ENCODE measurements at places on chromosomes 7 and 10. TPM values are rescaled to one million over a fixed set of nuclear protein-coding genes. Genes with fewer than 3 reads are reported as not detected.

DNA sequence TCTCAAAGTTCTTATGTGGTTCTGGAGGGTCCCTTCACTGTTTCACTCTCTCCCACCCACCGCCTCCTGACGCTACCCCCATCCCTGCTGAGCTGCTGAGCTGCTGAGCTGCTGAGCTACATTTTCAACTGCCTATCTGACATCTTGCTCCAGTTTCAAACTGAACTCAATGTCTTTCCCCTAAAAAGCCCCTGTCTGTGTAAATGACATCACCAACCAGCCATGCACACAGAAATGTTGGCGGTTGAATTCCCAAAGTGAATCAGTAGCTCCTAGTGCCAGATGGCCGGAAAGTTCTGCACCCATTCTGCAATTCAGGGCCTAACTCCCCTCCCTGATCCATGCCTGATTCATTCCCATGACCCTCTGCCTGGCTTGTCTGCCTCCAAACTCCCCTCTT is 71.2 kb downstream of the WNT2 start:
- no peaks in the 10 kb centered on the region for H3K36me3 ChIP-seq
- H3K4me1 ChIP-seq, result peaks cover 26% of the 10 kb centered on the region
- no peak overlapping the region for H3K4me3 ChIP-seq
- DNase-seq, result peak; percentile 91
- no peaks in the 10 kb centered on the region for H3K27me3 ChIP-seq

DNA sequence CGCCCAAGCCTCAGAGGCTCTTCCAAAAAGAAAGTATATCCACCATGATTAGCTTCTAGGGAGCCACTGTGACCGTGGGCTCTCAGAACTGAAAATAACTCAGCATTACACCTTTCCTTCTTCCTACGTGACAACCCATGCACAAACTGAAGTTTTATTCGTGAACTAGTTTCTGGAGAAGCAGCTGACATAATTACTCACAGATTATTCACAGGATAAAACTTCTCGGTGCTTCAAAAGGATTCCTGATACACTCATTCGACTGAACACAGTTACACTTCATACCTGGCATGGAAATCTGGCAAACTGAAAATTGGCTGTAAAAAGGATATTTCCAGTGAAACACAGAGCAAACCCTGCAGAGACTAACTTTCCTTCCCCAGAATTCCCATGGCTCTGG is 139.2 kb upstream of the PTER start:
- H3K27ac ChIP-seq, result no peak overlapping the region
- H3K4me1 ChIP-seq, result no peaks in the 10 kb centered on the region
- H3K27me3 ChIP-seq, result no peaks in the 10 kb centered on the region
- H3K36me3 ChIP-seq, result no peaks in the 10 kb centered on the region

Gene TAF6
- 56.5 TPM for polyA plus RNA-seq

Gene VWA2
- not detected for polyA plus RNA-seq

Gene CHST3
- polyA plus RNA-seq, result 8.6 TPM

Data from IMR-90 (cell line).